Kidney tubule cell (primary cell): ENCODE measurements at places on chromosomes 6 and 20.

GRCh38 chr6:68633972-68634725, 933 bp upstream of the ADGRB3 start:
- no peak for DNase-seq

GRCh38 chr6:107192830-107193229, 77.5 kb upstream of the BEND3 start:
- DNase-seq = no peak

DNA sequence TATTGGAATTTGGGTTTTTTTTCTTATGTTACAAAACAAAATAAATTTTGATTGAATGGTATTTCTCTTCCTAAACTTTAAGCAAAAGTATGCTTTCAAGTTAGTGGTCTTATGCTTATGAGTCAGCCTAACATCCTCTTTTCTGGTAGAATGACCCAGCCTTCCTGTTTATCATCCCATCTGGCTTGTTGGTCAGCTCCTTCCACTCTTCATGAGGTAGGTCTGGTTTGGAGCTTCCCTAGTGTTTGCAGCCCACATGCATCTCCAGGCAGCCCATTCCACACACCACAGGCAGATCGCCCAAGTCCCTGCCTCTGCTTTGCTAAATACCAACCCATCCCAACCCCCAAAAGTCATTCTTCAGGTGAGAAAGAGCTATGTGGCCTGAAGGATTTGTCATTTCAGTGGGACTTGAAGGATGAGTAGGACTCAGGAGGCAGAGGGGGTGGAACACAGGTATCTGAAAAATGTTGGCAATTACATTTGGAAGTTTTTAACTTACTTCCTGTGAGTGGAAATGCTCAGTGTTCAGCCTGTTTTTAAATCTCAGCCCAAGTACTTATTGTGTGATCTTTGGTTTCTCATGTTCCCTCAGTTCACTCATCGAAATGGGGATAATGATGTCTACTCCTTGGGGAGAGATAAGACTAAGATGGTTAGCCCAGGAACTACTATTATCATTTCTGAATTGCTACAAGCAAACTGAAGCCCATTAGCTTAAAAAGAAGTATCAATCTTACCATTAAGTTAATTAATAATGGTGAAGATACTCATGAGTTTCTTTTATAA, 294.0 kb downstream of the ADGB start:
- DNase-seq = peak; percentile 72

DNA sequence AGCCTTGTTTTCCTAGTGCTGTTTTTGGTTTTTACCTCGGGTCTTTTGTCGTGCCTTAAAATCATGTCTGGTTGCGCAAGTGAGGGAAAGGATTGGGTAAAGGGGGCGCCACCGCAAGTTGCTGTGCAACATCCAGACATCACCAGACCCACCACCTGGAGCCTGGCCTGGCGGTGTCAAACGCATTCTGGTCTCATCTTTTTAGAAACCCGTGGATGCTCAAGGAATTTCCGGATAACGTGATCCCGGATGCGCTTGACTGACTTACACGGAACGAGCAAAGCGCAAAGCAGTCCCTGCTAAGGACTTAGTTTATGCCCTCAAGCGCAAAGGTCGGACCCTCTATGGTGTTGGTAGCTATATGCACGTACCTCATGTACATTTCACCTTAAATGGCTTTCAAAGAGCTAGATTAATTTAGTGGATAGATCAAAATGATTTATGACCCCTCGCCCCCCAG, 105.2 kb downstream of the OR2B2 start:
- DNase-seq = peak; percentile 40

GRCh38 chr6:73968221-73968757, 272.3 kb downstream of the CD109 start:
- DNase-seq = no peak

GRCh38 chr6:47413752-47414422, 63.7 kb upstream of the CD2AP start:
- peak; percentile 82 for DNase-seq

GRCh38 chr6:80165143-80165542, 58.7 kb downstream of the BCKDHB start:
- peak; percentile 49 for DNase-seq

GRCh38 chr20:64159286-64159680, 5.0 kb upstream of the MYT1 start:
- DNase-seq = no peak

GRCh38 chr6:155676346-155676745, 220.7 kb upstream of the NOX3 start:
- DNase-seq = peak; percentile 40

DNA sequence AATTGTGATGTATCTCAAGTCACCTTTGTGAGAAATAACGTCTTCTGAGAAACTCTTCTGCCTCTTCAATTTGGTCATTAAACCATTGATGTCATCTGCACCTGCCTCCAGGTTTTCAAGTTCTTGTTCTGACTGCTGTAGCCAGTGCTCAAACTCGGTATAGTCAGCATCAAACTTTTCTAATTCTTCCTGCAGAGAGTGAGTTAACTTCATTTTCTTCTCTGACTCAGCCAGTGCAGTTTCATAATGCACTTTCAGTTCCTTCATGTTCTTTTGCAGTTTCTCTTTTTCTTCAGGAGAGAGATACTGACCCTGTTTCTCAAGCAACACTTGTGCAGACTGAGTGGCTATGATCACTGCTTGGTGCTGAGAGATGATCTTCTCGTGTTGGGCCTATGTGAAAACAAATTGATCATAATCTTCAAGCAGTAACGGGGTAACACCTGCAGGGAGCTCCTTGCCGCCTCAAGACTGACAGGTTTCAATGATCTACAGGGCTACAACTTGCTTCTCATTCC, 48.8 kb downstream of the DST start:
- no peak for DNase-seq

DNA sequence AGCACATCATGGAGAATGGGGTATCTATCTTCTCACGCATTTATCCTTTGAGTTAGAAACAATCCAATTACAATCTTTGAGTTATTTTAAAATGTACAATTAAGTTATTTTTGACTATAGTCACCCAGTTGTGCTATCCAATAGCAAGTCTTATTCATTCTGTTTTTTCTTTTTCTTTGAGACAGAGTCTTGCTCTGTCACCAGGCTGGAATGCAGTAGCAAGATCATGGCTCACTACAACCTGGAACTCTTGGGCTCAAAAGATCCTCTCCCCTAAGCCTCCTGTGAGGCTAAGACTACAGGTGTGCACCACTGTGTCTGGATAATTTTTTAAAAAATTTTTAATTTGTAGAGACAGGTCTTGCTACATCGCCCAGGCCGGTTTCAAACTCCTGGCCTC, 201.5 kb upstream of the ZNF217 start:
- peak; percentile 54 for DNase-seq

DNA sequence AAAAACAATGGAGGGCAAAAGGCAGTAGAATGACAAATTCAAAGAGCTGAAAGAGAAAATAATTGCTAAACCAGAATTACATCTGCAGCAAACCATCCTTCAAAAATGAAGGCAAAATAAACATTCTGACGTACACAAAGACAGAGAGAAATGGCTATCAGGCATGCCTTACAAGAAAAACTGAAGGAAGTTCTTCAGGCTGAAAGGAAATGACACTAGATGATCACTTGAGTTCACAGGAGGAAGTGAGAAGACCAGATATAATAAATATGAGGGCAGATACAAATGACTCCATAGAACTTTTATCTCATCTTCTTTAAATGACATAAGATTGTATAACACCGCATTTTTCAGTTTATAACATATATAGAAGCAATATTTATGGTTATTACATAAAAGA, 30.0 kb downstream of the DZANK1 start:
- no peak for DNase-seq

GRCh38 chr20:51826372-51826771, 24.1 kb upstream of the SALL4 start:
- DNase-seq = no peak
